ENCODE measurements at places on chromosomes 4 and X.
A peak's percentile ranks its signal among the peaks of the same experiment; 100 is the strongest.

DNA sequence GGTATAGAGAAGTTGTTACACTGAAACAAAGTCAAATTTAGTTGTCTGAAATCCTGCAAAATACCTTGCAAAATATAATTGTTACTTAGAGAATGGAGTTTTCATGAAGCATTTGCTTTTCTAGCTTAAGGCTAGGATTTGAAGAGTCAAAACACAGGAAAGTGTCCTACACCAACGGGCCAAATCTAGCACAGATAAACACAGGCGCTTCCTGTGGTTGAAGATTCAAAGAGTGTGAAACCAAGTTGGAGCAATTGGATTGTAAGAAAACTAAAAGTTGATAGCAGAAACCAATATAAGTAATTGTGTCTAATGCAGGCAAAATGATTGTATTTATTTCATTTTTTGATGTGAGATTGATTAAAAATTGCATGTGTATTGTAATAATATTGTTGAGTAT, 2002.5 kb upstream of the TENM3 start:
- no peak for DNase-seq

DNA sequence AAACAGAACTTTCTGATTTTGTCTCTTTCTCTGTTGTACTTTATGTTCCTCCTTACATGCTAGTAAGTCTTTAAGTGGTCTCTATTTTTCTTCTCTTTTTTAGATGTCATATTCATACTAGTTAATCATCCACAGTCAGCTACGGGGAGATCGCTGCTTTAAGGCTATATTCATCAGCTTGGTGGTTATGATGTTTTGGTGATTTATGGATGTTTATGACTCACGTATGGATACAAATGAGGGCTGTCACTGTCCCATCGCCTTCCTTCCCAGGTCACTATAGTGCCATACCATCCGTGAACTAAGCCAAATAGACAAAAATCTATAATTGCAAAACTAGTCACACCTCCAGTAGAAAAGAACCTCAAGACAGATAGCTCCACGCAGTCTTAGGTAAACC, 296.8 kb upstream of the AADAT start:
- DNase-seq: no peak

DNA sequence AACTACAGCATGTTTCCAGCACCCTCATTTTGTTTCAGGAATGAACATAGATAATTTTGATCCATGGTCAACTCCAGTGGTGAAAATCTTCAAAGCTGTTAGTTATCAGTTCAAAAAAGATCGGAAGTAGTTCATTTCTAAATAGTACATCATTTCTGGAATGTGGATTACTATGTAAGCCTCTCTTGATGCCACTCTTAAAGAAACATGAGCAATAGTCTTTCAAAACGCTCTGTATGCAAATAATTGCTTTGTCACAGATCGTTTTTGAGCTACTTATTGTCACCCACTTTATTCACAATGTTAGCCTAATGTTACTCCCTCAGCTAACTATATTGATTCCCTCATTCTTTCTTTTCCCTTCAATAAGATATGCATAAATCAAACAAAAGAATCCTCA, 65.7 kb downstream of the NEIL3 start:
- no peak for DNase-seq

- DNase-seq: no peak
These were observed 12.2 kb upstream of the NUDT9 start for GRCh38 chr4:87410157-87410556.

- no peak for DNase-seq
These were observed 106.9 kb downstream of the SORCS2 start for GRCh38 chr4:7299010-7299907.

DNA sequence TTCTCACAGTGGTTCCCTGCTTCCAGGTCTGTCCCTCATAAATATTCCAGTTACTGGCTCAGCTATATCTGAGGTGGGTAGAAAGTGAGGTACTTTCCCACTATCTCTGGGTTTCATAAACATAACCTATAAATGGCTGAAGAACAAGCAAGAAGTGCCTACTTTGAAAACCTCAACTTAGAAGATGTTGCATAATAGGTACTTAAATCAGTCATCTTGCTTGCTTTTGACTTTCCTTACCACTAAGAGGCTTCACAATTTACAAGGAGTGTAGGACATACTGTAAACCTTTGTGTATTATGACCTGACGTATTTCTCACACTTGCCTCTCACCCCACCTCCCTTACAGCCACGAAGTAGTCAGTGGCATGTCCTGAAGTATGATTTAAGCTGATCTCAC, 145.9 kb downstream of the PCDH19 start:
- DNase-seq: no peak

- DNase-seq: no peak
These were observed at the start of gene CXCL8 for GRCh38 chr4:73740353-73740778. TSS of gene CXCL8 (plus strand) at chr4:73740569. CDS start at chr4:73740659, 90 bp downstream.

DNA sequence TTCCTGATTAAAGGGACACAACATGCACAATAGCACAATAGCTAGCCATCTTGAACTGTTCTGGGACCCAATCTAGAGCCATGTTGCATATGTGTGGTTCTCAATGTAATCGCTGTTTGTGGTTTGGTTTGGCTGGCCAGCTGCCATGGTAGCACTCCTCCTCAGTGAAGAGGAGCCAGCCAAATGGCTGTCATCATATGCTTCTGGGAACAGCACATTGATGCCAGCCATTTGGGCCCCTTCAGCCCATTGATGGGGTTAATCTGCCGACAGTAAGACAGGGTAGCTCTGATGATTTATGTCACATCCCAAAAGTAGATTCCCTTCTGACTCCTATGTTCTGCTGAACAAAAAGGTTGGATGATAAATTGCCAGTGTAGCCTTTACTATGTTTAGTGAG, 48.5 kb downstream of the AWAT2 start:
- no peak for DNase-seq

- DNase-seq: no peak
These were observed 1.9 kb downstream of the PRDM5 start for GRCh38 chr4:120920666-120921065.

DNA sequence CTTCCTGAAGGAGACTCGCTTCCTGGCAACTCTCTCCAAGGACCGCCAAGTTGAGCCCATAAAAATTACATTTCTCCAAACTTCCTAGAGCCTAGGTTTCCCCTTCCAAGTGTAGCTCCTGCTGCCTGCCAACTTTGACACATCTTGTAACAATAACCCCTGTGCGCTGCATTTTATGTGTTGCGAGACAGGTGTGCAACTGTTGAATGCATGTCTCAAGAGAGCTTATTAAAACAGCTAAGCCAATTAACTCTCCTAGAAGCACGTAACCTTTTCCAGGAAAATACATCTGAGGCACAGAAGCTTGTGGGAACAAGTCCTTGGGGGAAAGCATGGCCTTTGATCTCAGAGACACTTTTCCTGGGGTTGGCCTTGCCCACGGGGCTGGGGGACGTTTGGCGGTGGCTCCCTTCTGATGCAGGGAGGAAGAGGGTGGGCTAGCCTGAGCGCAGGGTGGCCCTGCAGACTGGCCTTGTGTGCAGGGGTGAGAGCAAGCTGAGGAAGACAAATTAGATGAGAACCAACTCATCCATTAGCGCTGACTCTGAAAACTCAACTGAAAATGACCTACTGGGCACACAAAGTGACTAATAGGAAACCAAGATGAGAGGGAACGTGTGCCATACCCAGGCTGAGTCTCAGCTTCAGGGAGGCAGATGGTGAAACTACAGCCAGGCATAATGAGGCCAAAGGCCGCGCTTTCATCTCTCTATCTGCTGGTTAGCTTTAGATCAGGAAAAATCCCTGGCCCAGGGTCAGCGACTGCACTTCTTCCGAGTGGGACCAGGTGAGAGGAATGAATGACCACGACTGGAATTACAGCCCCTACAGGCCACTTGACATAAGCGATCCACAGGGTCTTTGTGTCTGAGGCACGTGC, 75.3 kb downstream of the ENPP6 start:
- peak; percentile 20 for DNase-seq

DNA sequence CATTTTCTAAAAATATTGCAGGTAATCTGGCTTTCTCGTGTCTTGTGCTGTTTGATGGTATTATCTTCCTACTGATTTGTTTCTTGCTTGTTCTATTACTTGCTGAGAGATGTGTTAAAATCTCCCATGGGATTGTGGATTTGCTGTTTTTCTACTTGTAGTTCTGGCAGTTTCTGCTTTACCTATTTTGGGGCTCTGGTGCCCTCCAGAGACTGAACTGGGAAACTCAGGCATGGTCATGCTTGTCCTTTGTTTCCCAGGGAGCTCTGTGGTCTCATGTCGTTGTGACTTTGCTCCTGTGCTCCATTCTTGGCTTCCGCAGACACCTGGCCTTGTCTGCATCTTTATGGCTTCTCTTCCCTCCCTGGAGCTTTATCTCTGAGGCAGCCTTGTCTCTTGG, 39.5 kb downstream of the NSD2 start:
- no peak for DNase-seq

- no peak for DNase-seq
These were observed 46.0 kb downstream of the SLC7A11 start for GRCh38 chr4:138196153-138196552.

- DNase-seq: no peak
These were observed 652 bp downstream of the SRPX start for GRCh38 chrX:38220024-38220414.

DNA sequence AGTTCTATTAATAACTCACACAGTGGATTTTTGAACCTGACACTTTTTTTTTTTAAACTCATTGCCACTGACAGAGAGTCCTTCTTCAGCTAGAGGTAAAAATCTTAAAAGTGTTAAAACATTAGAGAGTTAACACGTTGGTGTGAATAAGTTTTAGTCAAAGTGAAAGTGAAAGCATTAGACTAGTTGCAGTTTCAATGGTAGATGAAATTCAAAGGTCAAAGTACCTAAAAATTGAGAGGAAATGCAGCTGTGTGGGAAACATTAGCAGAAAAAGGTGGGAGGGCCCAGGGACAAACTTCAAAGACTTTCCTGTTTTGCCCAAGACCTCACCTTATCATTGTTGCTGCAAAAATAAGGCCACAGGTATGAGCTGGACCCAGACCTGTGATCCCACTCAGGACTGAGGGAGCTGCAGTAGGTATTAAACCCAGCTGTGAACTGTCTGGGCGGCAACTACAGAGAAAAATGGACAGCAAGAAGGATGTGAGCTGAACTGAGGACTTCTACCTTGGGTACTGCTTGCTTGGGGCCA, 17.6 kb upstream of the GABRA4 start:
- no peak for DNase-seq

GRCh38 chr4:25163196-25163595, 2.9 kb upstream of the SEPSECS start:
- no peak for DNase-seq

DNA sequence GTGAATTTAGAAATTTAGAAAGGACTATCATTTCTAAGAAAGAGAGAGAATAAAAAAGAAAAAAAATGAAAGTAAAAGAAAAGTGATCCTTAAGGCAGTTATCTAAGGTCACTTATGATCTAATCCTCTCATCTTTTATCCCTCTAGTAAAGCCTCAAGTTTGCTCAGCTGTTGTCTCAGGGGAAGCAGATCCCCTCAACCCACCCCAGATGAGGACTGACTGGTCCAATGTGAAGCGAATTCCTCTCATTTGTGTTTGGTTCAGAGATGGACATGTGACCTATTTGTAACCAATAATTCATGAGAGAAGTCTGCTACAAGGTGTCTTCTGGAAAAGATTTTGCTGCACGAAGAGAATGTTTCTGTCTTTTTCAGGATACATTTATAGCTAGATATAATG, 1591.3 kb downstream of the ADGRL3 start:
- no peak for DNase-seq

DNA sequence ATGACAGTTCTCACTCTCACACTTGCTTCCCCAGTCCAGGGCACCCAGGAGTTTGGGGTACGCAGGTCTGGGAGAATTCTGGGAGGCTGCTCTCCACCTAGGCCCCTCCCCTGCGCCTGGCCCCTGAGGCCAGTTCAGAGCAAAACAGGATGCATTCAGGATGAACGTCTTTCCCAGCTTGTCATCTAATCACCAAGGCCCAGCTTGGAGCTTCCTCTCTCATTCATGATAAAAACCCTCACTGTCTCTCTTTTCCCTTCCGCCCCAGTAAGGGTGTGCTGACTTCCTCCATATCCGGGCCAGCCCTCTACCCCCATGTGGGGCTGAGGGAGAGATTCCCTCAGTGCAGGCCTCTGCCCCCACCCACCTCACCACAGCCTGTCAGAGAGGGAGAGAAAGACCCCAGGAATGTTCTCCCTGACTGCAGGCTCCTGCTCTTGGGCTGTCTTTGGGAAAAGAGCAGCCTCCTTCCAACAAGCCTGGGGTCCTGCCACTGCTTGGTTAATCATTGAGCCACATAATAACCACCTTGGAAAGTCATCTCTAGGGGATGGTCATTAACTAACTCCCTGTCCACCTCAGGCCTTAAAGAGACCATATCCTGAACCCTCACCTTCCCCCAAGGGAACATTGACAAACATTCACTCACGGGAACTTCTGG, 50.1 kb downstream of the STARD8 start:
- DNase-seq: no peak

- no peak for DNase-seq
These were observed 101.6 kb downstream of the TMEM47 start for GRCh38 chrX:34555481-34555880.

- DNase-seq: no peak
These were observed 156.6 kb downstream of the ANKRD50 start for GRCh38 chr4:124555959-124556358.

DNA sequence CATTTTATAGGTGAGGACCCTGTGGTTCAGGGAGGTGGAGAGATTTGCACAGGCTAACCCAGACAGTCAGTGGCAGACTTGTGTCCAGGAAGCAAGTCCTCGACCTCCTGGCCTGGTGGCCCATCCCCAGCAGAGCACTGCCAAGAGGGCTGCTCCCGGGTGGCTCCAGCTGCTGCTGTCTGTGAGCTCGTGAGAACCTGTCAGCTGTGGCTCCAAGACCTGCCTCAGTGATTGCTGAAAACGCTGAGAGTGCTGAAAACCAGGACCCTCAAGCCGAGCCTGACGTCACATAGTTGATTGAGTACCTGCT, 74.2 kb downstream of the RTL9 start:
- DNase-seq: no peak

- DNase-seq: no peak
These were observed 69.1 kb upstream of the EOLA2 start for GRCh38 chrX:150007356-150007755.

GRCh38 chr4:11719879-11720278, 291.2 kb upstream of the HS3ST1 start:
- DNase-seq: peak; percentile 37

- no peak for DNase-seq
These were observed 90.9 kb upstream of the BANK1 start for GRCh38 chr4:101699441-101700124.

GRCh38 chr4:82360298-82361177, 13.3 kb downstream of the HNRNPD start:
- DNase-seq: no peak

DNA sequence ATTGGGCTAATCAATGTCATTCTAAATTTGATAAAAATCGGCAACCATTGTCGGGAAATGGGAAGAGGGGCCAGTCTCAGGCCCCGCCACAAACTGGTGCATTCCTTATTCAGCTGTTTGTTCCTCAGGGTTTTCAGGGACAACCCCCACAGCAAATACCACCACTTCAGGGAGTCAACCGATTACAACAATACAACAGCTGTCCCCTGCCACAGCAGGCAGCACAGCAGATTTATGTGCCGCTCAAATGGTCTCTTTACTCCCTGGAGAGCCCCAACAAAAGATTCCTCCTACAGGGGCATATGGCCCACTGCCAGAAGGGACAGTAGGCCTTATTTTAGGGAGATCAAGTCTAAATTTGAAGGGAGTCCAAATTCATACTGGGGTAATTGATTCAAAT, 61.8 kb downstream of the ZNF732 start:
- DNase-seq: no peak

All from upper lobe of left lung (tissue), 6 donors.